Dorsolateral prefrontal cortex (tissue), 122 donors: ENCODE measurements at places on chromosomes 16 and 17.
A peak's percentile ranks its signal among the peaks of the same experiment; 100 is the strongest.

DNA sequence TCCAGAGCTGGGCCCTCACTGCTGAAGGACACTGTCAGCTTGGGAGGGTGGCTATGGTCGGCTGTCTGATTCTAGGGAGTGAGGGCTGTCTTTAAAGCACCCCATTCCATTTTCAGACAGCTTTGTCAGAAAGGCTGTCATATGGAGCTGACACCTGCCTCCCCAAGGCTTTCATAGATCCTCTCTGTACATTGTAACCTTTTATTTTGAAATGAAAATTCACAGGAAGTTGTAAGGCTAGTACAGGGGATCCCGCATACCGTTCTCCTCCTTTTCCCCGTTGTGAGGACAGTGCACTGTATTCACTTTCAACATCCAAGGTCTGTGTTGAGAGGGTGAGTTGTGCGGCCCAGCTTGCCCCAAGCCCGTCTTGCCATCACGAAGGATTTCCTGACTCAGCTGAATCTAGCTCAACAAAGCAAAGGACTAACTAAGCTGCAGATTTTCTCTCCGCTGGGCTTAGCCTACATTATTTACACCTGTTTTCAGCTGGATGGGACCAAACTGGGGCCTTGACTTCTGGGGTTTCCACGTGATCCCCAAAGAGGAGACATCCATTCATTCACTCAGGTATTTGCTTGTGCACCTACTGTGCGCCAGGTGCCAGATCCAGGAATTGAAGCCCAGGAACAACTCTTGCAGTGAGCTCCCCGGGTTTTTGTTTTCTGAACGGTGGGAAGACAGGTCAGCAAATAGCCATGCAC, 5.2 kb upstream of the TMEM235 start:
- no peak for DNase-seq

DNA sequence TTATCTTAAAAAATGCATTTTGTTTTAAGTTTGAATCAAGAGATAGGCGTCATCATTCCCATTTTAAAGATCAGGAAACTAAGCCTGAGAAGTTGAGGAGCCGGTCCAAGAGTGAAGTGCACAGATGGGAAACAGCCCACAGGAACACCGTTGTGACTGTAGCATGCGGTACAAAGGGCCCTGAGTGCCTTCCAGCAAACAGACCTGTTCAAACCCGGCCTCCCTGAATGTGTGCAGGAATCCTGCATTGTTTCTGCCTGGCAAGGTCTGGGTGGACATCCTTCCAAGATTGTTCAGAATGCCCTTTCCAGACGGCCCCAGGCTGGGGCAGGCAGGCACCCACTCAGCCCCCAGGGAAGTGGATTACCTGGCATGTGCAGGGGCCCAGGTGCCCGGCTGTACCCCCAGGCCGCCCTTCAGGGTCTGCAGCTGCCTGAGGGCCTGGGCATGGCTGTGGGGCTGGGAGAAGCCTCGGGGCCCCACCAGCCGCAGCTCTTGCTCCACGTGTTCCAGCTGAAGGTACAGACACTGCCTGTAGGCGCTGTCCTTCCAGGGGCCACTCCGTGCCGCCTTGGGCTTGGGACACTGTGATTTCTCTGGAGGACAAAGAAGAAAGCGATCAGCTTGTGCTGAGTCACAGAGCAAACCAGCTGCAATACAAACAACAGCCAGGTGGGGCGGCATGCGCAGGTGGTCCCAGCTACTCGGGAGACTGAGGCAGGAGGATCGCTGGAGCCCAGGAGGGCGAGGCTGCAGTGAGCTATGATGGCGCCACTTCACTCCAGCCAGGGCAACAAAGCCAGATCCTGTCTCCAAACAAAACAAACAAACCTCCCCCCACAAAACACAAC, 45.0 kb upstream of the GCSH start:
- DNase-seq = no peak

DNA sequence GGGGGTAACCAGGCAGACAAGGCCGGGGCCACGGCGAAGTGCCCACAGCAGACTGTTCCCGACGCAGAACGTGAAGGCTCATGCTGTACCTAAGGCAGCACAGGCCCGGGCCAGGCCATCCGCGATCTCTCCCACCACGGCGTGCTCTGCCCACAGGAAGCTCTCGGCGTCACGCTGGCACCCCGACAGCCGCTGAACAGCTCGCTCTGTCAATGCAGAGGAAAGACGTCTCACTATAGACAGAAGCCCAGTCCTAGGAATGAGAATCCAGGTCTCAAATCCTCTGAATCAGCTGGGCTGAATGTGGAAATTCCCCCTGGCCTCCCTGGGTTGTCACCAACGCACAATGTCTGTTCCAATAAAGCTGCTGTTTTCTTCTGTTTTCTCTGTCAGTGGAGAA, 21.4 kb downstream of the SERPINF1 start:
- no peak for DNase-seq

DNA sequence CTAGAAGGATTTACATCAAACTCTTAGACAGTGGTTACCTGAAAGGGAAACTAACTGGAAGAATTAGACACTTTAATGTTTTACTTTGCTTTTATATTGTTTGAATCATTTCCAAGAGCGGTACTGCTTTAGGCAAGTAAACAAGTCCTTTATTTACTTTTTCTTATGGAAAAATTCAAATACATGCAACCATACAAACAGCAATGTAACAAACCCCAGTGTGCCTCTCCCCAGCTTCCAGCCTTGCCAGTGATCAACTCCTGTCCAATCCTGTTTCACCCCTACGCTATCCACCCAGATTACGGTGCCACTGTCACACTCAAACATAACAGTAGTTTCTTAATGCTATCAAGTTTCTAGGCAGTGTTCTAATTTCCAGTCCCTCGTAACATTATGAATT, 85.9 kb downstream of the C16orf95 start:
- DNase-seq = no peak

- DNase-seq = peak; percentile 83
These were observed 8.0 kb downstream of the TBC1D24 start for GRCh38 chr16:2482708-2483534.

DNA sequence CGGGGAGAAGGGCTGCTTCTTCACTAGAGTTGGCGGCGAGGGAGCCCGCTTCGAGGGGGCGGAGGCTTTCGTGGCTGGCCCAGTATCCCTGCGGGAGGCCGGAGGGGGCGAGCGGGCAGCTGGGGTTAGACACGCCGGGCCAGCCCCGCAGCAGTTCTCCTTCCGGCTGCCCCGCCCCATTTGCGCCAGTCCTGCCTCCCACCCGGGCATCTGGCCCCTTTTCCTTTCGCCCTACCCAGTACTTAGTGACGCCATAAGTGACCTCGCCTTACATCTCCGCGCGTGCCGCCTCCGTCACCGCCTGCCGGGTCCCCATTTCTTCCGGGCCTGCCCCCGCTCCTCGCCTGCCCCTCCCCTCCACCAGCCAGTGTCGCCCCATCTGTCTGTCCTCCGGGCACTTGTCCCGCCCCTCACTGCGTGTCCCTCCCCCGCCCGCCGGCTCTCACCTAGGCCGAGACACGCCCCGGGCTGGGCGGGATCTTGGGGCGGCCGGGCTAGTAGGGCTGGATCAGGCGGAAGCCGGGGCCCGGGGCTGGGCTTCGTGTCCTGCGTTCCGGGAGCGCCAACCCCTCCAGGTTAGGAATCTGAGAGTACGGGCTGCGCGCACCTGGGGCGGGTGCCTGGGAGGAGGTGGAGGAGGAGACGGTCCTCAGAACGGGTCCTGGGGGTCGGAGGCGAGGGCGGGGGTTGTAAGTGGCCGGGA, 14.3 kb downstream of the SPATA32 start:
- DNase-seq = peak; percentile 63

DNA sequence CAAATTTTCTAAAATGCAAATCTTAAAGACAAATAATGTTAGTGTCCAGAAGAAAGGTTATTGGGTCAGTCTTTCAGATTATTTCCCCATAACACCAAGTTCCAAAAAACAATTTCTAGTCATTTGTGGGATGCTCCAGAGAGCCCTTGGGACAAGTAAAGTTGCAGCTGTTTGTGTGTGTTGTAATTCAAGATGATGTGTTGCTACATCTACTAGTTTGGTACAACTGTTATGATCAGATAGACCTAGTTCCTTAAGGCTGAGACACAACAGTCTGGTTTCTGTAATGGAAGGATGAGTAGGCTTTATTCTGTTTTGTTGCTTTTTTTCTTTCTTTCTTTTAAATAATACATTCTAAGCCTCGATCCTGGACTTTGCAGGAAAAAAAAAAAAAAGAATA, 41.9 kb downstream of the PIGL start:
- no peak for DNase-seq

GRCh38 chr16:30756781-30757100, 5.1 kb downstream of the CFAP119 start:
- no peak for DNase-seq

DNA sequence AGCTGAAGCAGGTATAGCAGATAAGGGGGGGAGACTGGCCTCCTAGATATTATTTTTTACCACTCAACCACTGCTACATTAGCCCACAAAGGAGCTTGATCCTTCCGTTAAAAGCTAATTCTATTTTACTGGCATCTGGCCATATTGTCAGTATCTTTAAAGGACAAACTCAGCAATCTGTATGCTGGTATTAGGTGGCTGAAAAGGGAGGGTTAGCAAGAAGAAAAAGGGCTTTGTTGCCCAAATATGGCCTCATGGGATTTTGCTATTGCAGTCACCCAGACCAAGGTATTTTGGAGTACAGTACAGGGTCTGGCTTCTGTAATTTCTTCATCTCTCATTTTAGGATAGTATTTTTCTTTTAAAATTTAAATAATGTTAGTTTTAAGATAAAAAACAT, 14.4 kb downstream of the RFWD3 start:
- no peak for DNase-seq

DNA sequence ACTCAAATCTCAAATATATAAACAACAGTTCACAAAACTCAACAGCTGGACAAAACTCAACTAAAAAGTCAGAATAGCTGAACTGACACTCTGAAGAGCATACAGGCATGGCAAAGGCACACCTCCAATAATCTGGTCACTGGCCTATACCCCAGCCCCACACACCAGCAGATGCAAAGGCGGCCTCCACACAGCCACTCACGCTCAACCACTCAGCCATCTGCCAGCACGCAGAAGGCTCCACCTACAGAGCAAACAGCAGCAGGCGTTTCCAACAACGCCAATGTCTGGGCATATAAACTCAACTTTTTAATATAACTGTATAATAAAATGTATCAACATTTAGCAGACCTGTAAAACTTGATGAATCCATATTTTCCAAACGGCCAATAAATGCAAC, 17.2 kb downstream of the USP7 start:
- DNase-seq = no peak

GRCh38 chr16:4991754-4992153, 33.6 kb downstream of the SEC14L5 start:
- DNase-seq = no peak

- DNase-seq = no peak
These were observed 107.1 kb downstream of the STX8 start for GRCh38 chr17:9468532-9468931.

GRCh38 chr17:61484174-61484573, 32.0 kb downstream of the TBX4 start:
- no peak for DNase-seq

DNA sequence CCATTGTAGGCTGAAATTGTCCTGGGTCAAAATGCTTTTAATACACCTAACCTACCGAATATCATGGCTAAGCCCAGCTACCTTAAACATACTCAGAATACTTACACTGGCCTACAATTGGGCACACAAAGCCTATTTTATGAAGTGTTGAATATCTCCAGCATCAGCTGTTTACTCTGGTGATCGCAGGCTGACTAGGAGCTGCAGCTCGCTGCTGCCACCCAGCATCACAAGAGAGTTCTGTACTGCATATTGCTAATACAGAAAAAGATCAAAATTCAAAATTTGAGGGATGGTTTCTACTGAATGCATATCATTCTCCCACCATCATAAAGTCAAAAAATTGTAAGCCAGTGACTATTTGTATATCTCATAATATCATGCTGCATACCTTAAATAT, 55.3 kb downstream of the ULK2 start:
- DNase-seq = peak; percentile 66
